Memory B cell (primary cell): ENCODE measurements at places on chromosomes 11 and 22.

GRCh38 chr11:34036456-34036855 is 15.1 kb upstream of the CAPRIN1 start:
- no peak for DNase-seq

DNA sequence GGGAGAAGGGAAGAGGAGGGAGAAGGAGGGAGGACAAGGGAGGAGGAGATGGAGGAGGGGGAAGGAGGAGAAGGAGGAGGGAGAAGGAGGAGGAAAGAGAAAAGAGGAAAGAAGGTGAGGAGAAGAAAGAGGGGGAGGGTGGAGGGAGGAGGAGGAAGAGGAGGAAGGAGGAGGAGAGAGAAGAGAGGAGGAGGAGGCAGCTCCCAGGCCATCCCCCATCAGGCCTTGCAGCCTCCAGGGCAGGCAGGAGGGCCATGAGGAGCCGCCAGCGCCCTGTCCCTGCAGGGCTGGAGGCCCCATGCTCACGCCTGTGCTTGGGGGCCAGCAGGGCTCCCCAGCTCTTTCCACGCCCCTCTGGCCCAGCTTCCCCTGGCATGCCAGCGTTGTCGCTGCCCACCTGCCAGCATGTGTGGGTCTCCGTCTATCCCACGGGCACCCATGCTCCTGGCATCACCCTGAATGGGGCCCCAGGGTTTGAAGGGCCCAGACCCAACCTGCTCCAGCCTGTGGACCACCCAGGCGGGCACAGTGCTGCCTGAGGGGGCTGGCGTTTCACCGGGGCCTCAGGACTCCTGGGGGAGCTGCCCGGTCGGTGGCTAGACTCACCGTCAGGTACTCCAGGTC is 5.2 kb downstream of the TSPAN32 start:
- DNase-seq, result no peak

DNA sequence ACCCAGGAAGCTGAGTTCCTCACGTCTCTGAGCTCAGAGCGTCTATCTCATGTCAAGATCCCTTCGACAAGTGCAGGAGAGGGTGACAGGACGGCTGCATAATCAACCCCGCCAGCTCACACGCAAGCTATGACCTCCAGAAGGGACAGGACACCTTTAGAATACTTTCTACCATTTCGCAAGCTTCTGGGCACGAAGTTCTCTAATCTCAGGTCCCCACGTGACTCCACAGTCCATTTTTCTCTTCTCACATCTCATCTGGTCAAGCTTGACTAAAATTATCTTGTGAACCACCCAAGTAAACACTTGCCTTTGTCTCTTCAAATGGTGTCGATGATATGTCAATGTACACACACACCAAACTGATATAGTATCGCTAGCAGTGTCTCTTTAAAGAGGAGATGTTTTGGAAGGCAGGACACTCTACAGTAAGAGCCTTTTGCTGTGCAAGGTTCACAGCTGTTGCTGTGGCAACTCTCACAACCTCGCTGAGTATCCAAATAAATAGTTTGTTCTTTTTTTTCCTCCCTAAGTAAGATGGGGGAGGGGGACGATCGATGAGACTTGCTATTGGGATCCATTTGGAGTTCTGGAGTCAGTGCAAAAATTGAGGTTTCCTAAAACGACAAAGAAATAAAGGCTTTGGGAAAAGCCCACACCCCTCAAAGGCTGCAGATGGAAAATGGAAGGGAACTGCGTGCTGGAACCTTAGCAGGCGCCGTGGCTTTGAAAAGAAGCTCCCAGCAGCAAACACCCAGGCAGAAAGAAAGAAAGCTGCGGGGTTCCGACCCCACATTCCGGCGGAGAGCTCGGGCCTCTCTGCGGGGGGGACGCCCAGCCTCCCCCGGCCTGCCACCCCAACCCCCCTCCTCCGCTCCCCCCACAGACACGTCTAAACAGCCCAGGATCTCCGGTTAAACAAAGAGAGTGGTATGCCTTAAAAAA is 215.4 kb upstream of the UBASH3B start:
- DNase-seq, result no peak

DNA sequence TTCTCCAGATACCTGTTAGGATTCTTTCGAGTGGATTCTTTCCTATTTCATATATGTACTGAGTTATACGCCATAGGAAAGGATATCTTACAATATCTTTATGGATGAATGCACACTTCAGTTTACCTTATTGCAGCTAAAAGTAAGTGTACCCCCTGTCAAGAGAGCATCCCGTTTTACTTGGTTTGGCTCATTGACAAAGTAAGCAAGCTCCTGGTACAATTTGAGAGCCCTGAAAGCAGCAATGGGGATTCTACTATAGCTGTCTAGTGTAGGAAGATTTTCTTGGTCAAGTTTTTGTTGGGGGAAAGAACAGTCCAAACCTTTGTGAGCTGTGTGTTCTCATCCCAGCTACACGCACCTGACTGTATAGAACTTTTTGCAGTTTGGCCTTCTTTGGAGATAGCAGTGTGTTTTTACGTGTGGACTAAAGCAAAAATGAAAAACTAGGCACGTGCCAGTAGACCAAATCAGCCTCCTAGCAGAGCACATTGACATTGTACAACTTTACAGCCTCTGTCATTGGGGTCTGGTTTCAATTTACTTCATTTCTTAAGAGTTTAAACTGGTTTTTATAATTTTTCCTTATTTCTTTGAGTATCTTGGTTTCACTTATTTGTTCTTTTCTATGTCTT is 44.0 kb downstream of the PPP6R3 start:
- DNase-seq, result no peak

- DNase-seq, result no peak
These were observed 42.0 kb downstream of the MCHR1 start for GRCh38 chr22:40721266-40721665.

GRCh38 chr22:28841111-28841510 is 40.7 kb upstream of the XBP1 start:
- DNase-seq, result no peak

- no peak for DNase-seq
These were observed 5.7 kb downstream of the ZP1 start for GRCh38 chr11:60872961-60873524.

DNA sequence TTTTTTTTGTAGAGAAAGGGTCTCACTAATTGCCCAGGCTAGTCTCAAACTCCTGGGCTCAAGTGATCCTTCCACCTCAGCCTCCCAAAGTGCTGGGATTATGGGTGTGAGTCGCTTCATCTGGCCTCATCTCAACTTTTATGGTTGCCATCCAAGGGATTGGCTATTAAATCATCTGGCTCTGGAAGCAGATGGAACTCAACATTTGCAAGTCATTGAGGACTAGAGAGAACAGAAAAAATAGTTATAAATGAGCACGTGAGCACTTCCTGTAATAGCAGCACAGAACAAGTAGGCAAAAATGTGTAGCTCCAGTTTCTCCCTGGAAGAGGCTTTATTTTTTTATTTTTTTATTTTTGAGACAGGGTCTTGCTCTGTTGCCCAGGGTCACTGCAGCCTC is 22.3 kb upstream of the PATL1 start:
- no peak for DNase-seq

DNA sequence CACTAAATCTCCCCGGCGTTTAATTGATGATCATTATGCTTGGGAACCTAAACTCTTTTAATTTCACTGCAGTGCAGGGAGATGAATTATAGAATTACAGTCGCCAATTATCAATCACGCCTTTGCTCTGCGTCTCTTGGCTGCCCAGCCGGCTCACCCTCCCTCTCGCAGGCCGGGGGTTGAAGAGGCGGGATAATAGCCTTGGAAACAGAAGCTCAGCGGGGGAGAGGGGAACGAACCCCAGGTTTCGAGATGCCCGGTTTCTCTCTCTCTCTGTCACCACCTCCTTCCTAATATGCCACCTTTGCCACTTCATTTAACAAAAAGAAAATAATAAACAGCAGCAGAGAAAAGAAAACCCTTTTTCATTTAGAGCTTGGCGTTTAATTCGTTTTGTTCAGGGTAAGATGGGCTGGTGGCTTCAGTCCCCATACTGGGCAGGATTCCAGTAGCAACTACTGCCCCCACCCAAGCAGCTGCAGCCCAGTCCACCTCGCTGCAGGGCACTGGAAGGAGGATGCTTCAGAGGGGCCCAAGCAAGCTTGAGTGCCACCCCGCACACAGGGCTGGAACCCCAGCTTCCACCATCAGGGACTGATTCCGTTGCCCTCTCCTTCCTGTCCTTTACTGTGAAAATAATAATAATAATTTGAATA is 271.7 kb downstream of the BUD13 start:
- DNase-seq, result no peak

DNA sequence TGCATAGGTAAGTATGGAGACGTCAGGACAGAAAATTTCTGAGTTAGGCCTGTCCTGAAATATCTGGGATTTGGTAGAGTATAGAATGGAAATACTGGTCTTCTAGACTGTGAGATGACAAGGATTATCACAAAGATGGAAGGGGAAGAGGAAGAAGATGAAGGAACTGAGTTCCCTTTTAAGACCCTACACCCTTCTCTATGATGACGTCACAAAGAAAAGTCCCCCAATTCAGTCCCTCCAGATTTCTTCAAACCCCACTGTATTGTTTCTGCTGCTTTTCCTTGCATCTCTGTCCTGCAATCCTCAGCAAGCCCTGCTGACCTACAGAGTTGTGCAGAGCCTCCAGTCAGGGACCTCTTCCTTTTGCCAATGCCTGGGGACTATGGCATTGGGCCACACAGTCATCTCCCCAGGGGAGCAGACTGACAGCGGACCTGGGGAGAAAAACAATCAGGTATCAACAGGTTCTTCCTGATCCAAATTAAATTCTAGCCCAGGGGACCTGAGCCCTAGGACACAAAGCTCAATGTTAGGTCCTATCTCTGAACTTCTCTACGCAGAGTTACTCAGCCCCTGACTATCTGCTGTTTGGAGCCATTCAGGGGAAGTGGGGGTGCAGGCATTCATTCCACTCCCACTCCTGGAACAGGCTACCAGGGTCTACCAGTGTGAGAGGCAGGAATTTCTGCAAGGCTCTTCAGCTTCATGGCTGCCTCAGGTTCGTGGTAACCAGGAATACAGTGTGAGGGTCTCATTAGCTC is 49.2 kb upstream of the POU2AF1 start:
- DNase-seq, result no peak

- no peak for DNase-seq
These were observed 5.6 kb downstream of the APOL6 start for GRCh38 chr22:35653824-35654223.

GRCh38 chr11:122900587-122901202 is 18.1 kb downstream of the JHY start:
- DNase-seq, result no peak

DNA sequence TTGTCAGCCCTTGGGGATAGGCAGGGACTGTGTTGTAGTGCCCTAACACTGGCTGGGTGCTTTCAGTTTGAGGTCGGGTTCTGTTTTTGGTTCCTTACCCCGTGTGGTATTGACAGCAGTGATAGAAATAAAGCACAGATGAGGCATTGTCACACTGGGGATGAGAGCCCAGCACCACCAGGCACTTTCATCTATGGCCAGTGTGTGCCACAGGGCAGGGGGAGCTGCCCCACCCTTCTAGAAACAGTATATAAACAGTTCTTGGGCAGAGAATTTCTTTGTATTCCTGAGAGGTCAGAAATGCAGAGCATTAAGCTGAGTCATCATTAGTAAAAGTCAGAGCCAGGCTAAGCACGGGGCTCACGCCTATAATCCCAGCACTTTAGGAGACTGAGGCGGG is 23.1 kb upstream of the CDC42EP2 start:
- no peak for DNase-seq
